ENCODE measurements at places on chromosomes 16 and 17.

GRCh38 chr17:41625602-41626001 is 1.2 kb upstream of the KRT17 start:
- no peak overlapping the region for H3K27ac ChIP-seq
- H3K36me3 ChIP-seq = no peaks in the 10 kb centered on the region
- H3K4me1 ChIP-seq = no peaks in the 10 kb centered on the region
- H3K4me3 ChIP-seq = no peak overlapping the region
- H3K27me3 ChIP-seq = no peaks in the 10 kb centered on the region
- DNase-seq = no peak

GRCh38 chr17:82783498-82783897 is 31.6 kb downstream of the TBCD start:
- H3K27ac ChIP-seq = no peak overlapping the region
- H3K4me1 ChIP-seq = peaks cover 12% of the 10 kb centered on the region
- H3K27me3 ChIP-seq = no peaks in the 10 kb centered on the region
- no peak overlapping the region for H3K4me3 ChIP-seq

GRCh38 chr16:75432828-75433731 is at the start of gene CFDP1:
Gene CFDP1, minus strand, starts transcription at chr16:75433503. Its CDS starts 151 bp downstream, at chr16:75433352.
- peak within 1 kb of the TSS; percentile 95 for H3K27ac ChIP-seq
- DNase-seq = peak; percentile 93
- H3K4me3 ChIP-seq = peak within 1 kb of the TSS; percentile 82
- peaks cover 15% of the 10 kb centered on the region for H3K36me3 ChIP-seq

GRCh38 chr17:79621151-79621943 is 10.5 kb upstream of the RBFOX3 start:
- no peak overlapping the region for H3K4me3 ChIP-seq
- H3K27me3 ChIP-seq = peaks cover 47% of the 10 kb centered on the region
- peaks cover 15% of the 10 kb centered on the region for H3K4me1 ChIP-seq
- DNase-seq = no peak
- H3K36me3 ChIP-seq = no peaks in the 10 kb centered on the region

DNA sequence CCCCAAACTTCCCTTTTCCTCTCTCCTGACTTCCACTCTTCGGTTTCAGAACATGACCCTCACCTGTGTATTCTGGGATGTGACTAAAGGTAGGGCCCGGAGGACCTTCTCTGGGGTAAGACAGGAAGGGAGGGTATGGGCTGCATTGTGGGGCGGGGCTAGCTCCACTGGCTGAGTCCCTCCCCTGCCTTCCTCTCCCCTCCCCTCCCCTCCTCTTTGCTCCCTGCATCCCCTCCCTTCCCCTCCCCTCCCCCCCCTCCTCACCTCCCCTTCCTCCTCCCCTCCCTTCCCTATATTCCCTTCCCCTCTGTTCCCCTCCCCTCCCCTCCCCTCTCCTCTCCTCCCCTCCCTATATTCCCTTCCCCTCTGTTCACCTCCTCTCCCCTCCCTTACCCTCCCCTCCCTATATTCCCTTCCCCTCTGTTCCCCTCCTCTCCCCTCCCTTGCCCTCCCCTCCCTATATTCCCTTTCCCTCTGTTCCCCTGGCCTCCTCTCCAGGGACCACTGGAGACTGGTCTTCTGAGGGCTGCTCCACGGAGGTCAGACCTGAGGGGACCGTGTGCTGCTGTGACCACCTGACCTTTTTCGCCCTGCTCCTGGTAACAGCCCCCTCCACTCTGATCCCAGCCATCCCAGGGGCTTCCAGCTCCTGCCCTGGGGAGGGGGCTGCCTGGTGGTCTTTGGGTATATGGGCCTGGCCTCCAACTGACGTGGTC is 11.8 kb downstream of the ADGRG3 start:
- DNase-seq = no peak
- H3K4me3 ChIP-seq = no peak overlapping the region
- H3K36me3 ChIP-seq = no peaks in the 10 kb centered on the region
- no peaks in the 10 kb centered on the region for H3K27me3 ChIP-seq

GRCh38 chr17:7478276-7479212 is 887 bp downstream of the ZBTB4 start:
- H3K36me3 ChIP-seq = no peaks in the 10 kb centered on the region
- no peak for DNase-seq
- no peaks in the 10 kb centered on the region for H3K27me3 ChIP-seq
- H3K27ac ChIP-seq = no peak overlapping the region
- peak overlapping the region; percentile 94 for H3K4me3 ChIP-seq

DNA sequence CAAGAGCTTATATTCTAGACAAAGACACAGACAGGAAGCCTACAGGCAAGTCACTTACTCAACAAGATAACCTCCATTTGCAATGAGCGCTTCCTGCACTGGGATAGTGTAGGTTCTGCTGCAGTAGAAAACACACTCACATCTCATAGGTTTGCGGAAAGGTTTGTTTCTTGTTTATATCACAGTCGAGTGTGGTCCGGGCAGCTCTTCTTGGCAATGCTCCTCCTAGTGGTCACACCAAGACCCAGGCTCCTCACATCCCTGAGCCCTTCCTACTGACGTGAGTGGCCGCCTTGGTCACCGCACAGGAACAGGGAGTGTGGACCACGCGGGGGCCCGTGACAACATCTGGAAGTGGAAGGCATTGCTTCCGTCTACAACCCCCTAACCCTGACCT is 48.0 kb upstream of the RBFOX3 start:
- peaks cover 18% of the 10 kb centered on the region for H3K4me1 ChIP-seq
- H3K36me3 ChIP-seq = no peaks in the 10 kb centered on the region
- DNase-seq = peak; percentile 39
- peaks cover 37% of the 10 kb centered on the region for H3K27me3 ChIP-seq
- no peak overlapping the region for H3K27ac ChIP-seq
- no peak overlapping the region for H3K4me3 ChIP-seq

All from neural crest cell (in vitro differentiated cells).